Activated CD8-positive, alpha-beta T cell treated with anti-CD3 and anti-CD28 coated beads, Interleukin-2, amount 10 ng/mL, durations not matched to agents 7 days and 5 days (primary cell): ENCODE measurements at places on chromosomes 2 and 18. TPM values are rescaled to one million over a fixed set of nuclear protein-coding genes. Genes with fewer than 3 reads are reported as not detected.
A peak's percentile ranks its signal among the peaks of the same experiment; 100 is the strongest.

The ELP2 gene
- 60.1 TPM for total RNA-seq

The CCBE1 gene
- not detected for total RNA-seq

The FOXI3 gene
- total RNA-seq: not detected

The DSG1 gene
- not detected for total RNA-seq

The DTNA gene
- not detected for total RNA-seq

The CPLX4 gene
- total RNA-seq: not detected

The ZEB2 gene
- total RNA-seq: 4.0 TPM

The GEN1 gene
- 37.1 TPM for total RNA-seq

The ALPG gene
- total RNA-seq: not detected

The HS1BP3 gene
- 10.5 TPM for total RNA-seq

The SYT4 gene
- not detected for total RNA-seq

The HRH4 gene
- not detected for total RNA-seq

The TACR1 gene
- total RNA-seq: not detected

The DLGAP1 gene
- total RNA-seq: not detected

The ZNF519 gene
- 17.1 TPM for total RNA-seq

The ADRA2B gene
- not detected for total RNA-seq

The DES gene
- not detected for total RNA-seq

The ANKRD23 gene
- 17.2 TPM for total RNA-seq

DNA sequence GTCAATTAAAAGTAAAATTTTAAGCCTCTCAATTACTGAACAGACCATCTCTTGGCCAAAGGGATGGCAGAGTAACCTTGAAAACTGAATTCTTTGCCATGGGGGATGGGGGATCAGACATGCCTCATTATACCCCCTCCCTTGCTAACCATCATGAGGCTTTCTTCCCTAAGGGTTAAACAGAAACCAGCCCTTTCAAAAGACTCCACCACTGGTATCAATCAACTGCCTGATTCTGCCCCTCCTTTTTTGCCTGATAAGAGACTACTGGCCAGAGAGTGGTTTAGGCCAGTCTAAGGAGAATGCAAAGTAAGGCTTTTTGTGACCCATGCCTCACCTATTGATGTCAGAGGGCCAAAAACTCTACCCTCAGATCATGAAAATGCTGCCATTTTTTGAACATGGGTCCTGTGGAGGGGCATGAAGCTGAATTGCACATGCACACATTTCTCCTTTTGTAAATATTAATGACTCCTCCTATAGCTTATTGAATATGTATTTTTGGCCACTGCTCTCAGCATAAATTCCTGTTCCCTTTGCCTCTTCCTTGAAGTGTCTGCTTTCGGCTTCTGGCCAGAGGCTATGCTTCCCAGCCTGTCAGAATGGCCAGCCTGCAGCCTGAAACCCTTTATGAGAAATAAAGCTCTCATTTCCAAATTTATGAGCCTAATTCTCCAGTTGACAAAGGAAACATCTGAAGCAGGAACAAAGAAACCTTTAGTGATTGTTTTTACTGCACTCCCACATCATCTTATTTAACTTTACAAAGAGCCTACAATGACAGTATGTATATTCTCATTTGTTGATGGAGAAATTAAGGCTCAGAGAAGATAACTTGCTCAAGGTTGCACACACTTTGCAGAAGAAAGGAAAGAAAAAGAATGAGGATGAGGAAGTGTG lies 270.7 kb upstream of the CELF4 start:
- DNase-seq: no peak

DNA sequence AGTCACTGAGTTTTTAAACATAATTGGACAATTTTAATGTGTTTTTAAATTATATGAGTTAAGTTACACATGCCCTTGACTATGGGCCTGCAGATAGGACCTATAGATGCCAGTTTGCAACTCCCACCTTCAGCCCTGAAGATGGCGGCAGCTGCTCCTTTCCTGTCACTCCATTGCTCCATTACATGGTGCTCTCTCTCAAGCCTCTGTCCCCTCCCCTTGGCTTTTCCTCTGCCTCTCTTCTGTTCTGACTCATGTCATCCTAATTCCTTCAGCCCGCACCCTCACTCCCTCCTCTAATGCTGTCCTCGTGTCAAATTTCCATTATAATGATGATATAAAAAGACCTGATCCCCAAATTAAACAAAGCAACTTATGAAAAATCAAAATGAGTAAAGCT lies 133.7 kb upstream of the HNRNPA3 start:
- DNase-seq: no peak

GRCh38 chr18:5582849-5583681 lies 39.3 kb upstream of the EPB41L3 start:
- DNase-seq: no peak

GRCh38 chr2:12819103-12819475 lies 102.4 kb downstream of the TRIB2 start:
- DNase-seq: no peak

DNA sequence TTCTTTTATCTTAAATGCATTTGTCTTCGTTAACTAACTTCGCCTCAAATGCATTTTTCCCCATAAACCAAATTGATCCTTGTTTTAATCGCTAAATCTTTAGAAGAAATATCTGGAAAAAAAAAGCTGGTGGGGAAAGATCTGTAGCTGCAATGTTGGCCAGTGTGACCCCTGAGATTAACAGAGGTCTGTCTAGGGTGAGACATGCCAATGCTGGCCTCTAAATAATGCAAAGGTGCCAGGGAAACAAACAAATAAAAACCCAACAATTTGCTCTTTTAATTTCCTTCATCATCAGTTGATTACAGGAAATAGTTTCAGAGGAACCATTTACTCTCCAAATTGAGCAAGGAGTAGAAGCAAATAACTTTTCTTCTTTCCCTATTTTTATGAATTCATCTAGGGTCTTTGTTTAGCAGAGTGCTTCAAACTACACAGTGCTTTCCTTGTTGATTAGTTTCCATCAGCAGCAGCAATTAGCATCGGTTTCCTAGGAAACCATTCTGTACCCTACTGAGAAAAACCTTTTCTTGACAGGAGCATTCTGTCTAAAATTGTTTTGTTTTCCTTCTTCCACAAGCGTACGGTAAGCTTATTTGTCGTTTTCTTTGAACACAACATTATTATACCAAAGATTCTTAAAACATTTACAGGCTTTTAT lies 100.5 kb upstream of the UNC80 start:
- no peak for DNase-seq

- no peak for DNase-seq
Observed at GRCh38 chr18:45373286-45373880, 241.9 kb upstream of the SLC14A2 start.

GRCh38 chr18:79935098-79935480 lies 16.4 kb downstream of the SLC66A2 start:
- no peak for DNase-seq

DNA sequence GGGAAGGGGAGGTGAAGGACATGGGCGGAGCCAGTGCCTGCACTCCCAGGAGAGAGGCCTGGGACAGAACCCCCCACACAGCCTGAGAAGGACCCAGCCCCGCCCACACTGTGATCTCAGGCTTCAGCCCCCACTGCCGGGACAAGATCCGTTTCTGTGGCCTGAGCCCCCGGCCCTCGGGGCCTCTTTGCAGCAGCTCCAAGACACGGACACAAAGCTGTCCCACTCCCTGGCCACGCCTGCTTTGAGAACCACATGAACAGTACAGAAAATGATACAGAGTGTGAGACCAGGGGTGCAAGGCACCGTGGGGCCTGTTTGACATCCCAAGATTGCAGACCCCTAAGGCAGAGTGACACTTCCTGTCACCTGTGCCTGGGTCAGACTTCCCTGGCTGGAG lies 74.5 kb downstream of the TWIST2 start:
- no peak for DNase-seq

DNA sequence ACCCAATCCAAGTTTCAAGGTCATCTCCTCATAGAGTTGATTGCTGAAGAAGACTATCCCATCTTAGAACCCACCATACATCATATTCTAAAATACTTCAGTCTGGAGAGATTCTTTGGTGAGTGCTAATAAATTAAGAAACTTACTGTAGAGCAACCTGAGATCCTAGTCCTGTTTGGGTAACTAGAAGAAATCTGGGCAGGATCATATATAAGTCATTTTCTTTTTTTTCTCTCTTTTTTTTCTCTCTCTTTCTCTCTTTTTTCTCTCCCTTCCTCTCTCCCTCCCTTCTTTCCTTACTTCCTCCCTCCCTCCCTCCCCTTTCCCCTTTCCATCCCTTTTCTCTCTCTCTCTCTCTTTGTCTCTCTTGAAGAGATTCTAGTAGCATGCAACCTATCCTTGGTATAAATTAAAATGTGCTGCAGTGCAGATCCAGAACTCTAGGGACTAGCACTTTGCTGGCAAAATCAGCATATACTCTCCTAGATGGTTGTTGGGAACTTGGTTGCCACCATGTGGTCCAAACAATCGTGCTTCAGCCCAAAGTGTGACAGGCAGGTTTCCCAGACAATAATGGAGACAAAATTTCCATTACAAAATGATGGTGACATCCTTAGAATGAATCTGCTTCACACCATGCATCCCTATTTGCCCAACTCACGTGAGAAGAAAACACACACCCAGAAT lies 399.4 kb upstream of the CELF4 start:
- no peak for DNase-seq

DNA sequence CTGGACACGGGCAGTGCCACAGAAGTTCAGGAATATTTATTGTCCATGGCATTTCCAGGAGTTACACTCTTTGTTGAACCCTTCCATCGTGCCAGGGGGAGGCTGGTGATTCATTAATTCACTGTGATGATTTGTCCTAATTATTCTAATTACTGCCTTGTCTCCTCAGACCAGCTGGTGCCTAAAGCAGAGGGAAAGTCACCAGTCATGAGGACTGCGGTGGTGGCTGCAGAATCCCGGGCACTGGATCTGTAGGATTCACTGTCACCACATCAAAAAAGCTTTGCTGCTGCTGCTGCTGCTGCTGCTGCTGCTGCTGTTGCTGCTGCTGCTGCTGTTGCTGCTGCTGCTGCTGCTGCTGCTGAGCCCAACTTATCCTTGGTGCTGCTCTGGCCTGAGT lies 908.2 kb downstream of the TSN start:
- no peak for DNase-seq

GRCh38 chr2:151851761-151852160 lies 23.5 kb upstream of the ARL5A start:
- no peak for DNase-seq

GRCh38 chr2:165886487-165887146 lies 67.0 kb downstream of the TTC21B start:
- no peak for DNase-seq

GRCh38 chr2:27085673-27086089 lies 891 bp upstream of the KHK start:
- peak; percentile 53 for DNase-seq

- DNase-seq: no peak
Observed at GRCh38 chr2:37104178-37104577, 19.9 kb downstream of the GPATCH11 start.

DNA sequence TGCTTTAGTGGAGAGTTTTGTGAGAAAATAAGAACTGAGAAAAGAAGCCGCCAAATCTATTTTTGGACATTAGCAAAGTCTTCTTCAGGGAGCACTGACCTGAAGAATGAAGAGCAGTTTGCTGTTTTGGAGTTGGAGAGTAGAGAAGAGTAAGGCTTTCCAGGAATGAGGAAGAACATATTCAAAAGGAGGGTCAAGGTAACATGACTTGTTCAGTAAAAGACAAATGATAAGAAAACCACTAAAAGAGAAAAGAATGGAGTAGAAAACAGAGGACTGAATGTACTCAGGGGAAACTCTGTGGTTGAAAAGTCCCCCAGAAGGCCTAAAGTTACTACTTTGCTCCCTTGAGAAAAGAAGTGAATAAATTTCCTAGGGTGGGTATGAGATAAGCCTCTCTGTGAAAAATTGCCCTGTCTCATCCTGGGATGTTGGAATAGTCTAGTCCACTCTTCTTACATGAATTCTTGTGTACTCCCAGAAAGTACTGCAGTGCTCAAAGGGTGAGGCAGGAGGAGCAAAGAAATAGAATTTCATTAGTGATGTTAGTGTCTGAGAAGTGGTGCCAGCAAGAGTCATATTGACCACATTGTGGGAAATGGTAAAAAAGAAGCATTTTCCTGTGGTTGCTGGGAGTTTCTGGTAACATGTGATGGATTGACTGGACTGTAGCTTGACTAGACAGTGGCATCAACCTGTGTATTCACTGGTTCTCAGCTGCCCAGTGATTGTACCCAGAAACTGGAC lies 27.8 kb downstream of the MBD5 start:
- DNase-seq: no peak

GRCh38 chr2:138079976-138080375 lies 115.7 kb downstream of the HNMT start:
- DNase-seq: no peak

DNA sequence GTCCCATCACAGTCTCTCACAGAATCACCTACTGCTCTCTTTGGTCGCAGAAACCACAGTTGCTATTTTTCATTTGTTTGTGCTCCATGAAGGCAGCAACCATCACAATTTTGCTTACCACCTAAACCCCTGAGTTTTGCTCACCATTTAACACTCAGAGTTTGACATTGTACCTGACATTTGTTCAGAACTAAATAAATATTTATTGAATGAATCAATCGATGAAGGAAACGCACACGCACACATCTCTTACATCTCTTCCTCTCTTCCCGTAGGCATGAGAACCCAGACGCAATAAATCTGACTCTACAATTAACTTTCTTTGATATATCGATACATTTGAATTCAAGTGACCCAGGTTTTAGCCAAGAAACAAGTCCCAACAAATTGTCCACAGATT lies 105.5 kb upstream of the RNF152 start:
- no peak for DNase-seq

DNA sequence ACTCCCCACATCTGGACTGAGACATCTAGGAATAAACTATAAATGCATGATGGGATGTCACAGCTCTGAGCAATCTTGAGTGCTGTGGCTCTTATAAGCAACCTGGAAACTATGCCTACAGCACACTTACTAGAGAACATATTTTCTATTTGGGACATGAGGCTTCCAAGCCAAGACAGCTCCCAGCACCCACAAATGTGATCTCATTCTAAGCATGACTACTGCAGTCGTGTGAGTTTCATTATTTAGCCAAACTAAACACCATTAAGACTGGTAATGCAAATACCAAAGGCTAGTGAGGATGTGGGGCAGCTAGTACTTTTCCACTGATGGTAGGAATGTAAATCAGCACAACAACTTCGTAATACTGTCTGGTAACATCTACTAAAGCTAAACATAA lies 72.5 kb downstream of the RTTN start:
- no peak for DNase-seq

DNA sequence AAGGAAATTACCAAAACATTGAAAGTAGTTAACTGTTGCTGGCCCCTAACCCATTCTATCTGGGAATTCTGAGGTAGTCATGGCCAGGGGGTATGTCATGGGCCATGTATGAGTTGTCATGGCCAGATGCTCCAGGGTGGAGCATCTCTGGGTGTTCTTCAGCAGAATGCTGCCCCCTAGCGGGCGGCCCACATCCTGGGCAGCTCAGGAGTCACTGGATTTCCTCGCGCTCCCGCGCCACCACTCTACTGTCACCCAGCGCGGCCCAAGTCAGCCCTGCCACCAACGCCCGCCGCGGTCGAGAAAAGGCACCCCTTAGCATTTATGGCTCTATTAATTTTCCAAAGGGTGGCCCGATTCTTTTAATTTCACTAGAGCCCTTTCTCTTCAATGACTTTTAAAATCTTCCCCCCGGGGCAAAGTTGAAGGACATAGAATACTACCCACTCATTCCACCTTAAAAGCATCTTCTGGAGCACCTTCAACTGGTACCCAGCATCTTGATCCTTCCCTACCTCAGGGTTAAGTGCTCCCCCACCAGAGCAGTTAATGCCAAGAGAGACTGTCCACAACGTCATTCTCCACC lies 41.6 kb downstream of the PKDCC start:
- DNase-seq: peak; percentile 82

- no peak for DNase-seq
Observed at GRCh38 chr2:175950512-175950911, 51.6 kb downstream of the LNPK start.
